ENCODE measurements at places on chromosomes 5 and 9. TPM values are rescaled to one million over a fixed set of nuclear protein-coding genes. Genes with fewer than 3 reads are reported as not detected.

- no peak for DNase-seq
- H3K4me1 ChIP-seq = no peaks in the 10 kb centered on the region
- H3K4me3 ChIP-seq = peak overlapping the region; percentile 86
- no peaks in the 10 kb centered on the region for H3K36me3 ChIP-seq
These were observed 536 bp upstream of the COMMD10 start for GRCh38 chr5:116084287-116084691.

Gene IER5L
- total RNA-seq = 2.0 TPM

DNA sequence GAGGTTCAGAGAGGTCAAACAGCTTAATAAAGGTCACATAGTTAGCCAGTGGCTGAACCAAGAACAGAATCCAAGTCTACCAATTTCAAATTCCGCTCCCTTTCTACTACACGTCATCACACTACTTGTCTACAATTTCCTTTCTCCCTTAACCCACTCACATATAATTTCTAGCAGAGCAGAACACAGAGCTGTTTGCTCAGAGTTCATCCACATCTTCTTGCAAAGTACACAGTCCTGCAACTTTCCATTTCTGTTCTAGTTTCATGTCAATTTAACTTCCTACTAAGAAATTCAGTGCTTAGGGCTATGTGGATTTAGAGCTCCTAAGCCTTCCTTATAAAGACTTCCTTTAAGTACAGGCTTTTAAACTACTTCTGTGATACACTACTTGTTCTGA, 61.3 kb downstream of the MEGF9 start:
- H3K36me3 ChIP-seq = no peaks in the 10 kb centered on the region
- DNase-seq = no peak
- H3K27me3 ChIP-seq = no peaks in the 10 kb centered on the region

- H3K36me3 ChIP-seq = no peaks in the 10 kb centered on the region
- H3K4me1 ChIP-seq = no peaks in the 10 kb centered on the region
- H3K27me3 ChIP-seq = no peaks in the 10 kb centered on the region
- no peak for DNase-seq
- peak overlapping the region; percentile 23 for H3K4me3 ChIP-seq
These were observed 1.5 kb downstream of the CDH6 start for GRCh38 chr5:31194892-31195555.

- no peaks in the 10 kb centered on the region for H3K36me3 ChIP-seq
- no peaks in the 10 kb centered on the region for H3K4me1 ChIP-seq
- H3K4me3 ChIP-seq = no peak overlapping the region
- no peak overlapping the region for H3K27ac ChIP-seq
These were observed 72.7 kb downstream of the TTLL11 start for GRCh38 chr9:122020398-122020797.

- no peak for DNase-seq
- H3K27me3 ChIP-seq = no peaks in the 10 kb centered on the region
- H3K4me1 ChIP-seq = no peaks in the 10 kb centered on the region
- H3K36me3 ChIP-seq = no peaks in the 10 kb centered on the region
These were observed 162.5 kb upstream of the GAS1 start for GRCh38 chr9:87109851-87110250.

GRCh38 chr5:175617447-175617846, 40.4 kb upstream of the HRH2 start:
- no peaks in the 10 kb centered on the region for H3K4me1 ChIP-seq
- H3K36me3 ChIP-seq = no peaks in the 10 kb centered on the region
- no peaks in the 10 kb centered on the region for H3K27me3 ChIP-seq
- DNase-seq = no peak

Gene SLCO6A1
- total RNA-seq = not detected

GRCh38 chr5:142520885-142521284, 165.0 kb downstream of the FGF1 start:
- no peak for DNase-seq
- no peaks in the 10 kb centered on the region for H3K27me3 ChIP-seq
- H3K36me3 ChIP-seq = no peaks in the 10 kb centered on the region
- H3K4me1 ChIP-seq = no peaks in the 10 kb centered on the region
- no peak overlapping the region for H3K4me3 ChIP-seq
- no peak overlapping the region for H3K27ac ChIP-seq

DNA sequence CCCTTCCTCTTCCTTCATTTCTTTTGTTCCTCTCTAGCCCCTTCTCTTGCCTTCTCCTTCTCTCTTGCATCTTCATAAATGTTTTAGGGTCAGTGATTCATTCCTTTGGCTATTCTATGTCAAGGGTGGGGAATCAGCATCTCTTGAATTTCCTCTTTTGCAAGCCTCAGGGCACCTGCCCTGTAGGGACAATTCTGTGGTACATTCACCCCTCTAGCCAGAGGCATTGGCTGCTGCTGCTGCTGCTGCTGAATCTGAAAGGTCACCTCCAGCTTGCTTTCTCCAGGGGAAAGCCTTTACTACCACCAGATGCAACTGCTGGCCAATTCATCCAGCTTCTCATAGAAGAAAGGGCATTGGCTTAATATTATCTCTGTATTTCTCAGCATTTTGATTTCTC, 87.3 kb downstream of the INSYN2B start:
- H3K36me3 ChIP-seq = no peaks in the 10 kb centered on the region
- no peak overlapping the region for H3K4me3 ChIP-seq
- no peaks in the 10 kb centered on the region for H3K27me3 ChIP-seq
- no peak overlapping the region for H3K27ac ChIP-seq
- no peak for DNase-seq

GRCh38 chr5:113524927-113525326, 11.4 kb downstream of the YTHDC2 start:
- H3K27me3 ChIP-seq = no peaks in the 10 kb centered on the region
- no peaks in the 10 kb centered on the region for H3K36me3 ChIP-seq
- no peaks in the 10 kb centered on the region for H3K4me1 ChIP-seq

- no peak overlapping the region for H3K27ac ChIP-seq
- H3K36me3 ChIP-seq = no peaks in the 10 kb centered on the region
- H3K4me1 ChIP-seq = no peaks in the 10 kb centered on the region
These were observed 111.5 kb upstream of the ZNF366 start for GRCh38 chr5:72618708-72619107.

- H3K4me3 ChIP-seq = no peak overlapping the region
- no peaks in the 10 kb centered on the region for H3K36me3 ChIP-seq
- H3K27me3 ChIP-seq = no peaks in the 10 kb centered on the region
- H3K27ac ChIP-seq = no peak overlapping the region
- H3K4me1 ChIP-seq = no peaks in the 10 kb centered on the region
- no peak for DNase-seq
These were observed 183.5 kb upstream of the GDNF start for GRCh38 chr5:38023371-38023770.

DNA sequence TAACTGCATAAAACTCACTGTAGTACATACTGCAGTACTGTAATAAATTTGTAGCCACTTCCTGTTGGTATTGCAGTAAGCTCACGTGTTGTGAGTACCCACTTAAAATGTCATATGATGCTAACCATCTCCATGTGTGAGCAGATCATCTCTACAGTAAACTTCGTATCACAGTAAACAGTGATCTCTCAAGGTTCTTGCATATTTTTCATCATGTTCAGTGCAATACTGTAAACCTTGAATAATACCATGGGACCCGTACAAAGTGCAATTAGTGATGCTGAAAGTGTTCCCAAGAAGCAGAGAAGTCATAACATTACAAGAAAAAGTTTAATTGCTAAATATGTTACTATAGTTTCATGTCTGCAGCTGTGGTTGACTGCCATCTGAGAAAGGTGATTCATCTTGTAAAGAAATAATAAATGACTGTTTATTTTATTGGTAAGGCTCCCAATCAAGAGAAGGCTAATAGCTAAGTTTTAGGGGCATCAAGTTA, 253.8 kb upstream of the POU5F2 start:
- no peaks in the 10 kb centered on the region for H3K4me1 ChIP-seq
- H3K27me3 ChIP-seq = no peaks in the 10 kb centered on the region
- H3K36me3 ChIP-seq = no peaks in the 10 kb centered on the region

DNA sequence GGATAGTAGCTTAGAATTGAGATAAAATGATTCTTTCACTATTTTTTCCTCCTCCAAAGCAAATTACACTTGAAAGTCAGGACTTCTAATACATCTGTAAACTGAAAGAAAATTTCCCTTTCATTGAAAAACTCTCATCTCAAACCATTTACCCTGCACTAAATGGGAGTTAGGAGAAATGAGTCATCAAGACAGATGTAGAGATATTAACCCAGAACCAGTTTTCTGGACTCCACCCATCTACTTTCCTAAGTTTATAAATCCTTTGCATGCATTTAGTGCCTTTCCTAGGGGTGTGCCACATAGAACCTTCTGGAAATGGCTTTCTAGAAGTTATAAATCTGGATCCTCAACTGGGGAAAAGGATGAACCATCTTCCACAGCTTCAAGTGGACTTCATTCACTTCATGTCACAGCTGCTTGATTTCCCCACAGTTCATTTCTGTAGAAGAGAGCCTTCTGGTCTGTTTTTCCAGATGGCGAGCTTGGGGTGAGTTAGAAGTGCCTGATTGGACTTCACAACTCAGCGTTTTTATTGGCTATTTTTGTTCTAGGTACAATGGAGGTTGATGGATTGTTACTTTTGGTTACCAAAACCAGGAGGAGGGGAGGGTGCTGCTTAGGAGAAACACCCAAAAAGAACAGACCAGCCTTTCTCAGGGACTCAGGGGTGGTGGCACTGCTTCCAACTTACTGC, 72.5 kb upstream of the GPR151 start:
- H3K36me3 ChIP-seq = no peaks in the 10 kb centered on the region
- H3K27ac ChIP-seq = no peak overlapping the region
- H3K4me3 ChIP-seq = no peak overlapping the region
- H3K4me1 ChIP-seq = no peaks in the 10 kb centered on the region
- no peaks in the 10 kb centered on the region for H3K27me3 ChIP-seq

DNA sequence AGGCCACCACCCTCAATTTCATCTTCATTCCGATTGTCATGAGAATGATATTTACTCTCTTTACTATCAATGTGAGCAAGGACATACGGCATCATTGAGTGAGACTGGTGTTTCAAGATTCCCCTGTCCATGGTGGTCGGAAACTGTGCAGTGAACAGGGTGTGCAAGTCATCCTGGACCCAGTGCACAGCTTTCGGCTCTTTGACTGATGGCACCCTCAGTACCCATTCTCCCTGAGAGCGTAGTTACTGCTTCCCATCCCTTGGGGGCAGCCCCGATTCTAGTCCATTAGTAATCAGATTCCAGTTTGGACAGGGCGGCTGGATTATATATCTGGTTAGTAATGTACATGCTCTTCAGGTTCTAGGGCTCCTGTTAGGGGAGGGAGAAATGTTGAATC, 61.7 kb upstream of the SUB1 start:
- no peak overlapping the region for H3K27ac ChIP-seq
- DNase-seq = no peak
- H3K36me3 ChIP-seq = no peaks in the 10 kb centered on the region

GRCh38 chr5:54630738-54631359, 113.3 kb downstream of the SNX18 start:
- H3K36me3 ChIP-seq = no peaks in the 10 kb centered on the region
- no peaks in the 10 kb centered on the region for H3K27me3 ChIP-seq
- DNase-seq = no peak

Gene TAS2R1
- total RNA-seq = not detected

DNA sequence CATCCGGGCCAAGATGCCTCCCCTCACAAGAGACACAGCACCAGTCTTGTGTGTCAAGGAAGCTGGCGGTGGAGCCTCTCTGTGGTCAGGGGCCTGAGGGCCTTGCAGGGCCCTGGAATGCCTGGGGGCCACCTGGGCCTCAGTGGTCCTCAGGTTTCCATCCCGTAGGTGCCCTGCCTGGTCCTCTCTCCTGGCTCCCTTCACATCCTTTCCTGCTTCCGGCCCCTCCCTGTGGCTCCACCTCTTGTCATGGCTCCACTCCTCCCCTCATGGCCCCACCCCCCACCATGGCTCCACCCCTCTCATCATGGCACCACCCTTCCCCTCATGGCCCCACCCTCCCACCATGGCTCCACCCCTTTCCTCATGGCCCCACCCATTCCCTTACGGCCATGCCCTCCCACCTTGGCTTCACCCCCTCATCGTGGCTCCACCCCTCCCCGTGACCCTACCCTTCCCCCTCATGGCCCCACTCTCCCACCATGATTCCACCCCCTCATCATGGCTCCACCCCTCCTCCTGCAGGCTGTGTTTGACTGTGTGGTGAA, 175.8 kb downstream of the CACNA1B start:
- H3K27ac ChIP-seq = no peak overlapping the region
- H3K4me1 ChIP-seq = no peaks in the 10 kb centered on the region
- H3K27me3 ChIP-seq = no peaks in the 10 kb centered on the region
- no peak for DNase-seq
- no peaks in the 10 kb centered on the region for H3K36me3 ChIP-seq

- no peaks in the 10 kb centered on the region for H3K36me3 ChIP-seq
- DNase-seq = peak; percentile 94
- peak overlapping the region; percentile 93 for H3K27ac ChIP-seq
- H3K4me3 ChIP-seq = peak overlapping the region; percentile 58
- H3K4me1 ChIP-seq = no peaks in the 10 kb centered on the region
These were observed 192.5 kb downstream of the CD180 start for GRCh38 chr5:67003935-67004729.

Gene GPR150
- not detected for total RNA-seq

GRCh38 chr9:31272456-31273295, 1111.8 kb upstream of the ACO1 start:
- H3K27me3 ChIP-seq = no peaks in the 10 kb centered on the region
- DNase-seq = no peak
- no peaks in the 10 kb centered on the region for H3K4me1 ChIP-seq
- H3K36me3 ChIP-seq = no peaks in the 10 kb centered on the region

- no peak for DNase-seq
- no peak overlapping the region for H3K4me3 ChIP-seq
- H3K36me3 ChIP-seq = no peaks in the 10 kb centered on the region
- no peaks in the 10 kb centered on the region for H3K4me1 ChIP-seq
- H3K27me3 ChIP-seq = no peaks in the 10 kb centered on the region
These were observed 2.5 kb upstream of the TMEM174 start for GRCh38 chr5:73170522-73170921.

Gene BRD3
- 33.5 TPM for total RNA-seq

DNA sequence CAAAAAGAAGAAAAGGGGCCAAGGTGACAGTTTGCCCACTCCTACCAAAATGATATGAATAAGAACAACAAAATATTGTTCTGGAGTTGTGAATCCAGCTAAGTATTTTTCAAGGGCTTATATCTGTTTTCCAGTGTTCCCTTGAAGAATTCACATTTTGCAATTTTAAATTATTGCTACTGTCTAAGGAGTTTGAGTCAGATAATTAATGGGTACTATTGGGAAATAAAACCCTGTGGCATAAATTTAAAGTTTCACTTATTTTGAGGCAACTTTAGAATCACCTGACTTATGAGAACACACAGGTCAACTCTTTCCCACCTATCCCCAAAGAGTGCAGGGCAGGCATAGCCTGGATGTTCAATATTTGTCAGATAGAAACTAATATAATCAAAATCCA, 188.0 kb upstream of the GHR start:
- no peak overlapping the region for H3K27ac ChIP-seq
- H3K36me3 ChIP-seq = no peaks in the 10 kb centered on the region
- H3K27me3 ChIP-seq = no peaks in the 10 kb centered on the region
- no peak for DNase-seq
- no peak overlapping the region for H3K4me3 ChIP-seq

GRCh38 chr9:3912817-3913216, 387.0 kb upstream of the RFX3 start:
- DNase-seq = no peak
- no peaks in the 10 kb centered on the region for H3K36me3 ChIP-seq
- no peak overlapping the region for H3K27ac ChIP-seq
- no peaks in the 10 kb centered on the region for H3K27me3 ChIP-seq
- H3K4me3 ChIP-seq = no peak overlapping the region

- H3K27ac ChIP-seq = no peak overlapping the region
- no peaks in the 10 kb centered on the region for H3K4me1 ChIP-seq
- DNase-seq = no peak
- H3K36me3 ChIP-seq = no peaks in the 10 kb centered on the region
These were observed 70.8 kb downstream of the IL6ST start for GRCh38 chr5:55923865-55924500.
